ENCODE measurements at places on chromosomes 4 and X. TPM values are rescaled to one million over a fixed set of nuclear protein-coding genes. Genes with fewer than 3 reads are reported as not detected.

MAGEA9B gene
- not detected for total RNA-seq

AWAT2 gene
- total RNA-seq = not detected

PCDH19 gene
- not detected for total RNA-seq

RNF212 gene
- 3.7 TPM for total RNA-seq

- ATAC-seq = no peak
These were observed 78.6 kb upstream of the LDB2 start for GRCh38 chr4:16977081-16977480.

DNA sequence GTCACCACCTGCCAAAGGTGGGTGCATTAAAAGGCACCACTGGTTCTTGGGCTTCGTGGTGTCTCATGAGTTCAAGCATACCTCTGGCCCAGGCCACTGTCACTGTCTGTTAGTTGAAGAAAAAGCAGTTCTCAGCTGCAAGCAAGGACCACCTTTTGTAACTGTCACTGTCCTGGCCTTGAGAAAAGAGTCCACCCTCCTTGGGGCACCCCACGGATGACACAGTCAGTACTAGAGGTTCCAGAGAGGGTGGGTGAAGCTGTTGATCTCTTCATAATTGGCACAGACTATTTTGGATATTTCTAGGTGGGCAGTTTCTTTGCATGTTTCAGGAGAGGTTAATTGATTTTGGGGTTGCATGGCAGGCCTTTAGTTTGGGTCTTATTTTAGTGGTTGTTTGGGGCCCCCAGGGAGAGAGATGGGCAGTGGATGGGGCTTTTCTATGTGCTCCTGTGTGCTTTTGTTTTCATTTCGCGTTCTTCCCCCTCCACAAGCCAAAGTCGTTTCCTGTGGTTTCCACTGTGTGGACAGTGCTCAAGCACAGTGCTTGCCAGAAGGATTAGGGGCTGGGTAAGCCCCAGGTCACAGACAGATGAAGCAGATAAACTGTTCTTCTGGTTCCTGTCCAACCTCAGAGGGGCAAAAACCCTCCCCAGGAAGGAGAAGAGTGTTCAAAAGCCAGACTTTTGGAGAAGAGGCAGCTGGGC lies 156.2 kb upstream of the PPP1R2C start:
- ATAC-seq = peak; percentile 76

DNA sequence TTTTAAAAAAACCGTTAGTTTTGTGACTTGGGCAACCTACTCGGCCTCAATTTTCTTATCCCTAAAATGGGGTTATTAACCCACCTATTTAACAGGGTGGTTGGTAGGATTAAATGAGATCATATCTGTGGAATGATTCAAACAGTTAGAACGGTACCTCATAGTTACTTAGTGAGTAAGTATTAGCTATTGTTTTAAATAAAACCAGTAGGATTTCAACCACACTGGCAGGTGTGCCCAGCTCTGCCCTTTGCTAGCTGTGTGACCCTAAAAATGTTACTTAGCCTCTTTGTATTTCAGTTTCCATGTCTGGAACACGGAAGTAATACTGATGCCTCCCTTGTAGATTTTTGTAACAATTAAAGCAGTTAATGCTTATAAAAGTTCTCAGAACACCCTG lies 225.8 kb upstream of the SPRY1 start:
- ATAC-seq = no peak

- ATAC-seq = peak; percentile 38
These were observed 3.0 kb downstream of the IL2 start for GRCh38 chr4:122453384-122453995.

DNA sequence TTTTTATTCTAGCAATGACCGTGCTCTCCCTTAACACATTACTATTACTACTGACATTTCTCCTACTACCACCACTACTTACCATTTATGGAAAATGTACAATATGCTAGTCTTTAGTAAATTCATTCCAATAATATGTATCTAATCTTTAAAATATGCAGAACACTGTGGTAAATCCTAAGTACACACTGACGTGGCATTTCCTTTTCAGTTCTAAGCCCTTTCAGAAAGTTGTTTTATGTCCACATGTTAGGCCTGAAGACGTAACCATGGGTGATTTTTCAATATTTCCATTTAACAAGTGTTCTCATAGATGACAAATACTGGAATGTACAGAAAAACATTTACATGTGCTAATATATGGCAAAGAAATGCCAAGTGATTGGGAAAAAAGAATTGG lies 268.6 kb upstream of the SLIT2 start:
- ATAC-seq = no peak

- peak; percentile 33 for ATAC-seq
These were observed 2.1 kb upstream of the NSG1 start for GRCh38 chr4:4384837-4385236.
